SW 1271 (cell line): ENCODE measurements at places on chromosomes 1 and 21.
A peak's percentile ranks its signal among the peaks of the same experiment; 100 is the strongest.

GRCh38 chr1:23726686-23727085, 16.6 kb upstream of the ELOA start:
- DNase-seq = no peak

GRCh38 chr1:116743535-116743934, 10.7 kb upstream of the CD2 start:
- DNase-seq = no peak

- peak; percentile 50 for DNase-seq
Measured at GRCh38 chr1:40948741-40949443, 30.6 kb upstream of the CTPS1 start.

GRCh38 chr1:65229754-65230339, 79.5 kb upstream of the DNAJC6 start:
- no peak for DNase-seq

DNA sequence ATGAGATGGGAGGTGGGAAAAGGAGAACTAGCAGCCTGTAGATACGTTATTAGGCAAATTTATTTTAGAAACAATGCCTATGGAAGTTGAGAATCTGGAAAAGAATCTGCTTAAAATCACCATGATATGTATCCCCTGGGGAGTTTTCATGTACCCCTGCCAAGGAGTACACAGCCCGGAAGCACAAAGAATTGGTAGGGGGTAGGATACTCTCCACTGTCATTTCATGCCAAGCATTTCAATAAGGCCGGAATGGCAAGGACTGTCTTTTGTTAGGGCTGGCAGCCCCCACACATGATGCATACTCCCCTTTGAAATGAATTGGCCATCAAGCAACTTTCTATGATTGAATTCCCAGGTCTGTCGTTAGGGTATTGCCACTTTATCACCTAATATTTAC, 111.5 kb upstream of the APP start:
- DNase-seq = no peak

DNA sequence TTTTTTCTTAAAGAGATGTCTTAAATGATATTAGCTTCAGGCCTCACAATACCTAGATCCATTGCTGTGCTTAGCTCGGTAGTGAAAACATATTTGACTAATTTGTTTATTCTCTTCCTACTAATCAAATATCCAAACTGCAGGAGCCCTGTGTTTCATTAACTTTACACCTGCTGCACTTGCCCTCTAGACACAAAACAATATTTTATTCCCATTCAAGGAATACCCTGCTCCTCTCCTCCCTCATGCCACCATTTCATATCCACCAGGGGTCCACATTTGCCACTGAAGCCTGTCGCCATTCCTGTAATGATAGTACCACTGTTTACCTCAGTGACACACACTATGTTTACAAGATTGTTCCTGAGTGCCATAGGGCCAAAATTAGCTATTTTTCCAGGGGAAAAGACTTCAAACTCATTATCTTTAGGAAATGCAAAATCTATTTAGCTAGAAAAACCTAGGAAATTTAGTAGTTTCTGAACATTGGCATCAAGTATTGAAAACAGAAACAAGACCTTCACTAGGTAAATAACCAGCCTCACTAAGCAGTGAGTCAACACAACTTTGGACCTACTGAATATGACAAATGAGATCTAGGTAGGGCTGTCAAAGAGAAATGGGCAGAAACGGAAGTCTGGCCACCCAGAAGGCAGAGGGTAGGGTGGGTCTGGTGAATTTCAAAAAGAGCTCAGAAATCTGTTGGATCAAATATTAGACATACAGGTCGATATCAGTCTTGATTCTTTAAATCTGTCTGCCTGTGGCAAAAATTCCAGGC, 134.6 kb upstream of the KCNK1 start:
- DNase-seq = no peak

GRCh38 chr1:30446095-30446494, 277.3 kb downstream of the MATN1 start:
- no peak for DNase-seq

- no peak for DNase-seq
Measured at GRCh38 chr1:173333581-173333980, 126.5 kb upstream of the TNFSF4 start.

- no peak for DNase-seq
Measured at GRCh38 chr21:39094087-39094780, 89.0 kb downstream of the PSMG1 start.

GRCh38 chr1:186104459-186104858, 270.6 kb downstream of the TPR start:
- no peak for DNase-seq

- DNase-seq = no peak
Measured at GRCh38 chr1:200528858-200529606, 91.5 kb downstream of the KIF14 start.

GRCh38 chr1:93816970-93817678, 61.9 kb downstream of the DNTTIP2 start:
- no peak for DNase-seq

DNA sequence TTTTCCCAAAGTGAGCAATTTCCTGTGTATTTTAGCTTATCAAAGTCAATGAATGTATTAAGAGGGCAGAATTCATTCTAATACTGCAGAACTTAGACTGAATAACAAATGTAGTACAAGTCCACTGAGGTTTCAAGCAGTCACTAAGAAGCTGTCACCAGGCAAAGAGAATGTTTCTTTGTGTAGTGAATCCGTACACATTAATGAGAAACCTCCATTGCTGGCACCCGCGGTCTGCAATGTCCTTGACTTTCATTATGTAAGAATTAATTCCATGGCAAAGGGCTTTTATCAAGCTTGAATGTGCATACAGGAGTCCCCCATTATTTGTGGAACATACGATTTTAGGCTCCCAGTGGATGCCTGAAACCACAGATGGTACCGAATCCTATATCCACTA, 719.5 kb upstream of the TMPRSS15 start:
- DNase-seq = no peak

DNA sequence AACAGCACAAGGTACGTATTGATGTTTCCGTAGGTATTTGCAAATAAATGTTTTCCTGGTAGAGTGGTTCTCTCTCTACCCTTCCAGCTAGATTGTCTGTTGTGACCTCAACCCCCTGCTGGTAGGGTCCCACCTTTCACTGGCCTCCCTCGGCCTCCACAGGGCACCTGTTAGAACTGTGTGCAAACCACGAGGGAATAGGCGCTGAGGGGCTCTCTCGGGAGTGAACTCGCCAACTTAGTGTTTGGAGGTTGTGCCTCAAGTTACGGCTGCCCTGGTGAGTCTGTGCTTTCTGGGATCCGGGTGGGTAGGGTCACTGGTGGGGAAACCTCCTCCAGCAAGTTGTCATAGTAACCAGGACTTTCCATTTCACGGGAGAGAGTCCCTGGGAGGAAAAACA, 204.7 kb upstream of the EDN2 start:
- DNase-seq = no peak

- DNase-seq = no peak
Measured at GRCh38 chr1:23527366-23527765, 3.7 kb downstream of the E2F2 start.

DNA sequence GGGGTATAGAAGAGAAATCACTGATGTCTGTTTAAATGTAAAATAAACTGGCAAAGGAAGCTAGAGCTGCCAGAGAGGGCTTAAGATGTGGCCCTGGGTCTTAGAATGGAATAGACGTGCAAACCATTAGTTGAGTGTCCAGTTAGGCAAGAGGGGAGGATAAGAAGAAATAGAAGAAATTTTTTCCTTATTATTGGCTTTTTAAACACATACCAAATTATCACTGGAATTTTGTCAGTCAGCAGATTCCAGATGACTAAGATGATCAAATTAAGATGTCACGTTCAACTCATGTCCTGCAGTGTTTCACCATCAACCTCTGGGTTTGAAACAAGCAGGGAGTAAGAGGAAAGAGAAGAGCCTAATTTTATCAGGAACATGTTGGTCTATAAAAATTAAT, 71.6 kb upstream of the C1orf21 start:
- no peak for DNase-seq

GRCh38 chr1:212613440-212614335, 5.1 kb downstream of the ATF3 start:
- DNase-seq = no peak

DNA sequence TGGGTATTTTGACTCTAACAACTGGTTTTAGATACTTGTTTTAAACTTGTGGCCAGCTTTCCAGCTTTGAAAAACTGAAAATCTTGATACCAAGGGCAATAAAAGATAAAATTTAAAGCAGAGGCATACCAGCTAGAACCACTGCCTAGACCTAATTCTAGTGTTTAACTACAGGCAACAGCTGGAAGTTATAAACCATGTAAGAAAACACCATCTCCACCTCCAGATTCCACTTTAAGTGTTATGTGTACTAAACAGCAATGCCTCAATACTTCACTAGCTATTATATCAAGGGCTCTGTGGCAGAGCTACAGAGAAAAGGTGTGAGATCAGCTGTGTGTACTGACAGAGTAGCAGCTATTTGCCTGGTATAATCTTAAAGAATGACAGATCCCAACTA, 69.5 kb downstream of the LPAR3 start:
- DNase-seq = no peak

DNA sequence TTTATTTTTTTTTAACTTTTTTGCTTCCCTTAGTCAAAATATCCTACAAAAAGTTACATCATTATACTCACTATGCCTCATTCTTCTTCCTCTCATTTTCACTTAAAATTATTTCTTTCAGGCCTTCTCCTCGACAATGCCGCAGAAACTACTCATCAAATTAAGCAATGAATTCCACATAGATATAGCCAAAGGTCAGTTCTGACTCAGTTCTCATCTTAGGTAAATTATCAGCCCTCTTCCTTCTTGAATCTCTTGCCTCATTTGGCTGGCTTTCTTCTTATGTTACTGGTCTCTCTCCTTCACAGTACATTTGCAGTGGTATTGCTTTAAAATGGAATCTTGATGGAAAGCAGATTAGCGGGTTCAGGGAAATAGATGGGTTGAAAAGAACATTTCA, 260.7 kb upstream of the BRINP3 start:
- DNase-seq = no peak

DNA sequence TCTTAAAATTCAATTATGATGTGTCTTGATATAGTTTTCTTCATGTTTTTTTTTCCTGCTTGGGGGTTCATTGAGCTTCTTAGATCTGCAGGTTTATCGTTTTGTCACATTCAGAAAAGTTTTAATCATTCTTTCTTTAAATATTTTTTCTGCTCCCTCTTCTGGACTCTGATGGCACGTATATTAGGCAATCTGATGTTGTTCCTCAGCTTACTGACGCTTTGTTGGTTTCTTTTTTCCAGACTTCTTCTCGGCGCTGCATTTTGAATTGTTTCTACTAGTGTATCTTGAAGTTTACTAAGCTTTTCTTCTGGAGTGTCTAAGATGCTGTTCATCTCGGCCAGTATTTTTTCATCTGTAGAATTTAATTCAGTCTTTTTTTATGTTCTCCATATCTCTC, 44.8 kb upstream of the FMOD start:
- no peak for DNase-seq

DNA sequence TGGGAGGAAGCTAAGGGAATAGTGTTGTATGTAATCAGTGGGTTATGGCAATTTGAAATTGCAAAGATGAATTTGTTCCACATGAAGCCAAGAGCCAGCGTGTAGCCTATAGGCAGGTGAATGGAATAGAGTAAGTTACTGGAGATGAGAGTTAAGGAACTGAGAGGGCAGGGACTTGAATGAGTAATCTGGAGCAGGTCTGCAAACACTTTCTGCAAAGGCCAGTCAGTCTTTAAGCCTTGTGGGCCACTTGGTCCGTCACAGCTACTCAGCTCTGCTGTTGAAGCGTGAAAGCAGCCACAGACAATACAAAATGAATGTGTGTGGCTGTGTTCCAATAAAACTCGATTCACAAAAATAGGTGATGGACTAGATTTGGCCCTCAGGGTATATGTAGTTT, 29.2 kb downstream of the SZT2 start:
- no peak for DNase-seq

- no peak for DNase-seq
Measured at GRCh38 chr1:25732821-25733220, 67.2 kb upstream of the SELENON start.

DNA sequence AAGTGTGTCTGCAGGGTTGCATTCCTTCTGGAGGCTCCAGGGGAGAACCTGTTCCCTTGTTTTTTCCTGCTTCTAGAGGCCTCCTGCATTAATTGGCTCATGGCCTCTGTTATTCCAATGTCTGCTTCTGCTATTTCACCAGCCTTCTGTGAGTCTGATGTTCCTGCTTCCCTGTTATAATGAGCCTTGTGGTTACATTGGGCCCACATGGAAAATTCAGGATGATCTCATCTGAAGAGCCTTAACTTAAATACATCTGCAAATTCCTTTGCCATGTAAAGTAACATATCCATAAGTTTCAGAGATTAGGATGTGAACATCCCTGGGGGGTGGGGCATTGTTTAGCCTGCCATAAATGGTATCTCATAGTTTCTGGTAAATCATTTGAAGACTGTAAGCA, 181.1 kb downstream of the RWDD3 start:
- DNase-seq = no peak

GRCh38 chr1:201999625-202000238, 10.7 kb upstream of the ELF3 start:
- DNase-seq = peak; percentile 19

DNA sequence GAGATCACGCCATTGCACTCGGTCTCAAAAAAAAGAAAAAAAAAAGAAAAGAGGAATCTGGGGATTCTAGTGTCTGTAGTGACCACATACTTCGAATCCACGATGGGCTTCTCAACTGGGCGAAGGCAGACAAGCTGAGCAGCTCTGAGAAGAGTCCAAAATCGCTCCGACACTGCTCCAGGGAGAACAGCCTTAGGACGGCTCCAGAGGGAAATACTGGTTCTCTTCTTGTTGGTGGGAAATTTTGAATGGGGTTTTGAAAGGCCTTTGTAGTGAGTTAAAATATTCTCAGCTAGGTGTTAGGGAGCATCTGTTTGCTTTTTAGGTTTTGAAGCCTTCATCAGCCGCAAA, 18.3 kb upstream of the HJV start:
- no peak for DNase-seq
